H4 (cell line): ENCODE measurements at places on chromosomes 6 and 20. TPM values are rescaled to one million over a fixed set of nuclear protein-coding genes. Genes with fewer than 3 reads are reported as not detected.

The SUMO4 gene
- total RNA-seq, result 0.29 TPM in 1 of 2 replicates, not detected in the other

The ACSS1 gene
- total RNA-seq, result 0.10 and 0.21 TPM in 2 replicates

The MROH8 gene
- 0.72 and 1.2 TPM in 2 replicates for total RNA-seq

The C2 gene
- total RNA-seq, result 0.75 TPM in 1 of 2 replicates, not detected in the other

The CLPSL1 gene
- total RNA-seq, result not detected in 2 replicates

GRCh38 chr6:130945401-130945919 lies 117.6 kb downstream of the EPB41L2 start:
- no peak for DNase-seq

DNA sequence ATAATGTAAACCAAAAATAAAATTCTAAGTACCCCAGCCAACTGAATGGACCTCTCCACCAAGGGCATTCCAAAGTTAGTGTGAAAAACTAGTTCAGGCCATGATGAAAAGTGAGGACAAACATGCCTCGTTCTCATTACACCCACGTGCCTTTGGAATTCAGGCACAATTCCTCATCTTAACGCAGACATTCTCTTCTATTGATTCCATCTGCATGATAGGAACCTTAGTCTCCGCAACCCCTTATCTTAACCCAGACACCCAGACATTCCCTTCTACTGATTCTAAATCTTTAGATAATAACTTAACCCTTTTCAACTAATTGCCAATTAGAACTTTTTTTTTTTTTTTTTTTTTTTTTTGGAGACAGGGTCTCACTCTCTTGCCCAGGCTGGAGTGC lies 7.6 kb upstream of the SERPINB6 start:
- DNase-seq, result no peak

GRCh38 chr6:163023700-163024099 lies 295.9 kb downstream of the PACRG start:
- no peak for DNase-seq

- no peak for DNase-seq
Observed at GRCh38 chr20:62015540-62016288, 50.0 kb downstream of the TAF4 start.

- no peak for DNase-seq
Observed at GRCh38 chr6:138162111-138162954, 594 bp downstream of the ARFGEF3 start.

GRCh38 chr20:51767867-51768758 lies at the start of gene ATP9A:
TSS of gene ATP9A (minus strand) at chr20:51768390. CDS start at chr20:51768369, 21 bp downstream.
- DNase-seq, result no peak

- DNase-seq, result no peak
Observed at GRCh38 chr6:169529931-169530751, 171.7 kb downstream of the WDR27 start.

GRCh38 chr6:4856785-4857184 lies 80.6 kb downstream of the CDYL start:
- DNase-seq, result no peak

DNA sequence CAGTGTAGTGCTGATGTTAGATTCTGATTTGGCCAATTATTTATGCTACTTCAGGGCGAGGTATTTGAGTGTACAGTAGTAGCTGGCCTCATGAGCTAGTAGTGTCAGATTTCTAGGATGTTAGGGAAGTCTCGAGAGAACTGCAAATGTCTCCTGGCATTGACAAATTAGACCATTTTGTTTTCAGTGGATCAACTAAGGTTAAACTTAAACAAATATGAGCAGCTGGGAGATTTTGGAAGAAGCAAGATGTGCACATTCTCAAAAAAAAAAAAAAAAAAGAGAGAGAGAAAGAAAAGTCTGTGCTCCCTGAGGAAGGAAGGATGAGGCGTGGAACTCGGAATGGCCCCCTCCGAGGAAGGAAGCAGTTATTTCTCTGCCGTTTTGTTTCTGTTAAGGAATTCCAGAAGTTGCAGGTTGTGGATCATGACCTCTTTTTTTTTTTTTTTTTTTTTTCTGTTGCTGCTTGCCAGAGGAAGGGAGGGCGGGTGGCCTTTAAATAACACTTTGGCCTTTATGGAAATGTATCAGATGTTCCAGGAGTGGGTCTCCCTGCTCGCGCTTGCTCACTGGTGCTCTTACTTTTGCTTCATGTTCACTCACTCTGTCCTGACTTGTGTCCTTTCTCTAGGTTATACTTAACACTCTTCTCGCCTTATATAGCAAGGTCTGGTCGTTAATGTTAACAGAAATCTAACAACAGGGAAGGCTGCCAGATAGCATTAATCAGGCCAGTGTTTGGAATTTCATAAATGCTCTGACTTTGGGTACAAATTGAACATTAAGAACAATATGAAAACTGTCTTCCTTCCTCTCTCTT lies 124.4 kb downstream of the TCP11 start:
- peak; percentile 50 for DNase-seq

DNA sequence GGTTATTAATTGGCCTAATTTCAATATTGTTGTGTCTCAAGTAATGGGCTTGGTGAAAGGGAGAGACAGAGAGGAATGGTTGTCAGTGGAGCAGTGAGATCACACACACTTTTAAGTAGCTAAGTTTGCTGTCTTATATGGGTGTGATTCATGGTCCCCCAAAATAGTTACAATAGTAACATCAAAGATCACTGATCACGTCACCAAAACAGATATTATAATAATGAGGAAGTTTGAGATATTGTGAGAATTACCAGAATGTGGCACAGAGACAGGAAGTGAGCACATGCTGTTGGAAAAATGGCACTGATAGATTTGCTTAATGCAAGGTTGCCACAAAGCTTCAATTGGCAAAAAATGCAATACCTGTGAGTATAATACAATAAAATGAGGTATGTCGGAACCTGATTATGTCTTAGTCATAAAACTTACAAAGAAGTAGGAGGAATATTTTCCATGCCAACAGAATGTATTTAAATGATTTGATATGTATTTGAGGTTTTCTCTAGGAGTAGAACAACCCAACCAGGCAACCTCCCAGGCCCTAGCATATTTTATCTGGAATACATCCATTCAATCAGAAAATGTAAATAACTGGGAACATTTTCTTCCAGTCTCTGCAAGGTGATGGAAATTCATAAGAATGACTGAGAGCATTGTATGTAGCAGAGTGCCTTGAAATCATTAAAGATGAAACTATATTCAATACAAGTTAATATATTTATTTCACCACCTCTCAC lies 167.8 kb downstream of the CARMIL1 start:
- DNase-seq, result no peak

- DNase-seq, result no peak
Observed at GRCh38 chr6:170072246-170072645, 218.6 kb downstream of the DLL1 start.

- no peak for DNase-seq
Observed at GRCh38 chr6:72535124-72535523, 86.7 kb upstream of the KCNQ5 start.

DNA sequence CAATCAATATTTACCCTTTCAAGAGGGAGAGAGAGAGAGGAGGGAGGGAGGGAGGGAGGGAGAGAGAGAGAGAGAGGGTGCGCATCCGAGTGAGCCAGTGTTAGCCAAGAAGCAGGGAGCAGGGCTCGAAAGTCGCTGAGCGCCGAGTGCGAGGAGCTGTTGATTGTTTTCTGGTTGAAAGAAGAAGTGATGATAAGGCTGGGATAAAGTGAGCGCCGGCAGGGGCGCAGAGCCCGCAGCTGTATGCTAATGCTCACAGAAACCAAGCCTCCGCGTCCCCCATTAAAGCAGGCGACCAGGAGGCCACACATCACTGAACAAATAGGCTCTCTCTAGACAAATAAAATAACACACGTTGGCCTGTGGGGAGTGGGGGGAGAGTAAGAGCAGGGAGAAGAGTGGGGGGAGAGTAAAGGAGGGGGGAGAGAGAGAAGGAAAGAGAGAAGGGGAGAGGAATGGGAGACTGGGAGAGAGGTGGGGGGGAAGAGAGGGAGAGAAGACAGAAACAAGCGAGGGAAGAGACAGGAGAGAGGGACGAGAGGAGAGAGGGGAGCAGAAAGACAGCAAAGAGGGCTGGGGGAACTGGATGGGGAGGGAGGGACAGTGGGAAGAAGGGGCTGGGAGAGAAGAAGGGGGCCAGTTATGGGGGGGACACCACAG lies 5.0 kb upstream of the INSM1 start:
- no peak for DNase-seq

DNA sequence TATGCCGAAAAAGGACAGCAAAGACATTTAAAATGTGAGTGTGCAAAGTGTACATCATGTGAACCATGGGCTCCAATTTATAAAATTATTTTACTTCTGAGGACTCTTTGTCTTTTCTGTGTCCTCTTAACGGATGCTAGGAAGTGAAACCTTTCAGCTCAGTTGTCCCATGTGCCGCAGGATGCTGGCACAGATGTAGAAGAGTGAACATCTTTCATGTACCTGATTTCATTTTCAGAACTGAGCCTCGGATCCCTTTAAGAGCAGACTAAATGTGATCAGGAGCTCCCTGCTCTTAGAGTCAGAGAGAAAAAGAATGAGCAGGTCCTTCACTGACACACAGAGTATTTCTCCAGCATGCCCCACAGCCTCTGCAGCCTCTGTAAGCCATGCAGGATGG lies 27.6 kb upstream of the FUCA2 start:
- DNase-seq, result no peak
